Vagina (tissue), 2 donors: ENCODE measurements at places on chromosomes 5 and 9. TPM values are rescaled to one million over a fixed set of nuclear protein-coding genes. Genes with fewer than 3 reads are reported as not detected.

DNA sequence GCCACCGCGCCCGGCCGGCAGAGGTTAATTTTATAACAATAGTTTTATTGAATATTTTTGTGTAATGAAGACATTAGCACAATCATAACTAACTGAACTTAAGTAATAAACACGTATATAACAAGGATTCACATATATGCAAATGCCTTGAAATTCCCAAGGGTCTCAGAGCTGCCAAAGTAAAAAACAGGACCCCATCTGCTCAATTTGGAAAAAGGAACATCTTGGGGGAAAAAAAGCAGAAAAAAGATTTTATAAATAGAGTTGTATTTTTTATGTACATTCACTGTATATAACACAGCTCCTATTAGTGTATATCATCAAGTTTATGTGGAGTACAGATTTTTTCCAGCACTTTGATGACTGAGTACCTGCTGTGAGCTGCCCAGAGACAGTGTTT lies 366.7 kb downstream of the BRINP1 start:
- peaks cover 5% of the 10 kb centered on the region for H3K4me1 ChIP-seq
- no peak overlapping the region for H3K4me3 ChIP-seq
- no peaks in the 10 kb centered on the region for H3K27me3 ChIP-seq
- no peak overlapping the region for H3K27ac ChIP-seq
- DNase-seq: no peak
- no peaks in the 10 kb centered on the region for H3K36me3 ChIP-seq

DNA sequence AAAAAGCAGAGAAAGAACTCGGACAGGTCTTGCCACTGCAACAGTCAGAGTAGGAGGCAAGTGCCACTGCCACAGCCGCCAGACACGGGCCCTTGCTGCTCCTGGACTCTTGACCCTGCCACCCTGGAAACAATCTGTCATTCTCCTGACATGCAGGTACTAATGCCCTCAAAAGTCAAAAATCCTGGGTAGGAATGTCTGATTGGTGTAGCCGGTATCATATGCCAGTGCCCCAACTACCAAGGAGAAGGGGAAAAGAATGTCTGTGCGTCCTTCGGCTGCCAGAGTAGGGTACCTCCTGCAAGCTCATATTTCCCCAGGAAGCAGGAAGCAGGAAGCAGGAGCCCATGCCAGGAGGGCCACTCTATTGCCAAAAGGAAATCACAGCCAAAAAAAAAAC lies 30.5 kb upstream of the F2RL1 start:
- H3K27ac ChIP-seq: no peak overlapping the region
- DNase-seq: no peak
- H3K27me3 ChIP-seq: no peaks in the 10 kb centered on the region
- peaks cover 21% of the 10 kb centered on the region for H3K4me1 ChIP-seq
- H3K4me3 ChIP-seq: no peak overlapping the region

DNA sequence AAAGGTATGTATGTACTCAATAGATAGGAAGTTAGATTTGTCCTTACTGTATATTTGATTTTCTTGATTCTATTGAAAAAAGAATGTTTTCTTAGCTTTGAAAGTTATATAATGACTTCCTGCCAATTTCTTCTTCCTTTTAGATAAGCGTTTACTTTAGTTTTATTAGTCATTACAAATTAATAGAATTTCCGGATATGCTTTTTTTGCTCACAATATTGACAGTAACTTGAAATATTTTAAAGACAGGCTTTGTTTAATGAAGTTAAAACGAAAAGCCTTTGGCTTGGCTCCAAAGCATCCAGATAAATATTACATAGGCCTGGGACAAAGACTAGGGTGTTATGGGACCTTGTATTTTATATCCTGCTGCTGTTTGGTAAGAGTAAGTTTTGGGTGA lies 49.5 kb downstream of the CWC27 start:
- H3K4me1 ChIP-seq: no peaks in the 10 kb centered on the region
- no peak overlapping the region for H3K4me3 ChIP-seq
- no peaks in the 10 kb centered on the region for H3K36me3 ChIP-seq
- no peaks in the 10 kb centered on the region for H3K27me3 ChIP-seq

GRCh38 chr5:97009212-97009898 lies 73.5 kb downstream of the LNPEP start:
- H3K27ac ChIP-seq: no peak overlapping the region
- no peak overlapping the region for H3K4me3 ChIP-seq
- no peaks in the 10 kb centered on the region for H3K4me1 ChIP-seq
- DNase-seq: no peak

Gene CA9
- 0.98 TPM for total RNA-seq
